ENCODE measurements at places on chromosomes 5 and 9.

DNA sequence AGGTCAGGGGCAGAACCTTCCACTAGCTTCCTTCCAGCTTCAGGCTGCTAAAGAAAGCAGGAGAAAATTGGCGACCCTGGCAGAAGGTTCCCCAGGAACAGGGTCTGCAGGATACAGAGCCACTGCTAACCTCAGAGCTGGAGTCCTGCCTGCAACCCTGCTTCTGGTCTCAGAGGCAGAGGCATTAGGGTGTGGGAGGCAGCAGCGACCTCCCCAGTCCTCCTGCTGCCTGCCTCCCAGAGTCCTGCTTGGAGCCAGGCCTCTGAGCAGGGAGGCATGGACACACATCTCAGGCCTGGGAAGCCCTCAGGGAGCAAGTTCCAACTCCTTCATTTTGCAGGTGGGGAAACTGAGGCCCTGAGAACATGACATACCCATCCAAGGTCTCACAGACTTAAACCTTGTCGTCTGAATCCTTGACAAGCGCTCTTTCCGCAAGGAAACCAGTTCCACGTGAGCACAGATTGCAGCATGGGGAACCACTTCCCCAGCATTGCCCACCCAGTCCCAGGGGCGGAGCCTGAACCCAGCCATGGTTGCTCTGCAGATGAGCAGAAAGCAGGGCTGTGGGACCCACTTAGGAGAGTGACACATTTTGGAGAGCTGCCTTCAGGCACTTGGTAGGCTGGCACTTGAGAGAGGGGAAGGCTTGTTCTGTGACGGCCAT lies 28.2 kb upstream of the HAND1 start:
- DNase-seq, result no peak

DNA sequence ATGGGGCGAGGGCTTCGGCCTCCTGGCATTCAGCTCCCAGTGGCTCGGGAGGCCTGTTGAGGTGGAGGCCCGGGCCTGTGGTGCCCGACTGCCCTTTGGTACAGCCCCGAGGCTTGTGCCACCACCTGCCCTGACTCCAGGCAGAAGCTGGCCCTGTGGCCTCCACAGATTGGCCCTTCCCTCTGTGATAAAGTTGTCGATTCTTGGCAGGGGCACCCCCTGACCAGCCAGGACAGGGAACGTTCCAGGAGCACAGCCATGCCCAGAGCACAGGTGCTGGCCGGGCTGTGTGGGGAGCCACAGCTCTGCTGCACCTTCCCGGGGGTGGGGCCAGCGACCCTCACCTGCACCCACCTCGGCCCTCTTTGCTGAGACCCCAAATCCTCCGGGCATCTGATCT lies 32.7 kb downstream of the SLC6A18 start:
- DNase-seq, result no peak

DNA sequence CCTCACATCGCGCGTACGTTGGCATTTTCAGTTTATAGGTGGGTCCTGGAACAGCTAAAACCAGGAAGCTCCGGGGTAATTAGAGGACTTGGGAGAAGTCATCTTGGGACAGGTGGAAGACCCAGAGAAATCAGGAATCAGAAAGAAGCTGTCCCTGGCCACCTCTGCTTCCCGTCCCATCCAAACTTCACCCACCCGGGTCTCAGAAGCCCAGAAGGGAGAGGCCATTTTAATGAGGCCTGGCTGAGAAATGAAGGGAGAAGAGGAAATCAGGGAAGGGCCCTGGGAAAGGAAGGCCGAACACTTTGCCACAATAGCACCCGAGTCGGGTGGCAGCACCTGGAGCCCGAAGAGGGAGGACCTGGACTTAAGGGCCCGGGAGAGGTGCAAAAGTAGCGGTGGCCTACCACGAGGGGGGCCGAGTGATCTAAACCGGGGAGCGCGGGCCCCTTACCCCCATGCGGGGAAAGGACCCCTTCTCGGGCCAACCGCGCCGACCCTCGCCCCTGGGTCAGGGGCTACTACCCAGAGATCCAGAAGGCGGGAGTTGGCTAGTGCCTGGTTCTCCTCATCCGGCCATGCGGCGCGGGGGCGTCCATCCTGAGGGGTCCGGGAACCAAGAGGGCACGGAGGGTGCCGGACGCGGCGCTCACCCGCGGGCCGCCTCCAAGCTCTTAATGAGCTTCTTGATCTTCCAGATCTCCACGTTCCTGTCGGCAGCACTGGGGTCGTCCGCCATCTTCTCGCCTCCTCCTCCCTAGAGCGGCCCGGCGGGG lies 668 bp downstream of the ETF1 start:
- no peak for DNase-seq

DNA sequence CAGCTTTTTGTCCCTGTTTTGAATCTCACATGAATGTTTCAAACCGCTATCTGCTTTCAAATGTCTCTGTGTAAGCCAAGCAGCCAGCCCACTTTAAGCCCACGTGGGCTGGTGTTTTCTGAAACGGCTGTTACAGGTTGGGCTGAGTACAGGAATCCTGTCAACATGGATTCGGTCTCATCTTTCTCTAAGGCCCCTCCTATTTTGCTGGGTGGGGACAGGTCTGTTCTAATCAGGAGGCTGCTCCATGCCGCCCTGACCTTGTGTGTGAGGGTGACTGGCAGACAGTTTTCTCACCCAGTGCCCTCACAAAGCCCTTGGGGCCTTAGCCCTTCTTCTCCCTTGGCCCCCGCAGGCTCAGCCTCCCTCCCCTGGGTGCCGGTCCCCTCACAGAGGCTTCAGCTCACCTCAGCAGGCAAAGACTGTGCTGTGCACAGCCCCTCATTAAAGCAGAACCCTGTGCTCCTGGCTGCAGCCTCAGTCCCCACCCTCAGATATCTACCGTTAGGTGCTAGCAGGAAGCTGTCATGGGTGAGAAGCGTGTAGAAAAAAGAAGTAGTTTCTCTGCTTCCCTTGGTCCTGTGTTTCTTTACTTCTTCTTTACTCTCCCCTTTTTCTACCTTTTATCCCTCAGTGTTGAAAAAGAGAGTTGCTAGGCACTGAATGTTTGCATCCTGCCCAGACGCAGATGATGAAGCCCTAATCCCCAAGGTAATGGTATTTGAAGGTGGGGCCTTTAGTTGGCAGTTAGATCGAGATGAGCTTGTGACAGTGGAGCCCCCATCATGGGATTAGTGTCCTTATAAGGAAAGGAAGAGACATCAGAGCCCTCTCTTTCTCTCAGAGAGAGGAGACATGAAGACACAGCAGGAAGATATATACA lies 205.7 kb downstream of the ADAMTS12 start:
- DNase-seq, result no peak

DNA sequence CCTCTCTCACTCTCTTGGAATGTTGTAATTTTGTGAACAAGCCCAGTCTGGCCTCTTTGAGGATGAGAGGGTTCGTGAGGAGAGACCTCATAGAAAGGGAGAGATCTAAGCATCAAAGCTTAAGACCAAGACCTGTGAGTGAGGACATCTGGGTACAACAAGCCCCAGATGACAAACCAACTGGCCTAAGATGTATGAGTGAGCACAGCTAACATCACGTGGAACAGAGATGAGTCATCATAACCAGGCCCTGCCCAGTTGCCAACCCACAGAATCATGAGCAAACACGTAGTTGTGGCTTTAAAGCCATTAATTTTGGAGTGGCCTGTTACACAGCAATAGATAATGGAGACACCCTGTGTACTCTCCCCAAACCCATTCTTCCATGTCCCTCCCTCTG lies 439.1 kb upstream of the KIF2A start:
- peak; percentile 33 for DNase-seq

- DNase-seq, result no peak
These were observed 116.5 kb downstream of the PDE4D start for GRCh38 chr5:59777028-59777427.

Data from suppressor macrophage treated with lipopolysaccharide for 4 hours (primary cell).